NB4 (cell line): ENCODE measurements at places on chromosomes 12 and 14.

- peak; percentile 19 for DNase-seq
These were observed 400.5 kb upstream of the CCDC196 start for GRCh38 chr14:66085665-66086064.

GRCh38 chr14:32939254-32940065 is 781 bp downstream of the NPAS3 start:
- no peak for DNase-seq

GRCh38 chr14:77598366-77599070 is 17.9 kb downstream of the SPTLC2 start:
- no peak for DNase-seq

DNA sequence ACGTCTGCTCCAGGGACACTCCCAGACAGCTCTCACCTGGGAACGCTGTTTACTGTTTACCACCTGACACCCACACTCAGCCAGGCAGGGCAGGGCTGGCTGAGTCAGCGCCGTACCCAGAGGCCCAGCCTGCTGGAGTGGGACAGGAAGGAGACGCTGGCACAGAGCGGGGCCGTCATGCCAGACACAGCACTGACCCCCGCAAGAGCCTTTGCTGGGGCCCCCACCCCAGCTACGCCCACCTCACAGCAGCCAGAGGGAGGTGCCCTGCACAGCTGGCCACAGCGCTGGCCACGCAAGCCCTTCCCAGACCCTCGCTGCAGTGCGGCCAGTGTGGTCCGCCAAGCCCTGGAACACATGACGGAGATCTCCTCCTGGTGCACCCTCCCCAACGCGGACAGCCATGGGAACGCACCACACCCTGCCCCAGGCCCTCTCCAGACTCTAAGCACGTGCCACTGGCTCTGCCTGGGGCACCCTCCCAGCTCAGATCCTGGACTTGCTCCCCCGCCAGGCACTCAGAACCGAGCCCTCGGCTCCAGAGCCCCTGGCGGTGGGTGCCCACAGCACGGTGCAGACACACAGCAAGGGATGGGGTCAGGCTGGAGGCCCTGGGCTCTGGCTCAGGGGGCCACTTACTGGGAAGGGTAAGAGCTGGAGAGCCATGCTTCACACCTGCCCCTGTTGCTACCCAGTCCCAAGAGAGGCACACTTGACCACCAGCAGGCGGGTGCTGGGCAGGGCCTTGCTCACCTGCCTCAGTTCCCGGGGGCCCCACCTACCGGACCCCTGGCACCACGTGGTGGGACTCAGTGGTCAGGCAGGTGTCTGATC is 5.7 kb downstream of the AHNAK2 start:
- no peak for DNase-seq

- no peak for DNase-seq
These were observed 75.8 kb upstream of the COCH start for GRCh38 chr14:30798516-30798915.

- no peak for DNase-seq
These were observed 259.4 kb downstream of the PRKD1 start for GRCh38 chr14:29668201-29668600.

- peak; percentile 94 for DNase-seq
These were observed 499 bp downstream of the DGLUCY start for GRCh38 chr14:91114079-91115065.

- DNase-seq, result no peak
These were observed 170.3 kb downstream of the GRIN2B start for GRCh38 chr12:13811061-13811460.

- DNase-seq, result no peak
These were observed 609.0 kb downstream of the KCNH5 start for GRCh38 chr14:62436261-62436660.

GRCh38 chr14:58353516-58354299 is 42.0 kb upstream of the TOMM20L start:
- DNase-seq, result no peak

- peak; percentile 46 for DNase-seq
These were observed 150.9 kb upstream of the PLEKHG7 start for GRCh38 chr12:92551853-92552397.

- no peak for DNase-seq
These were observed 98.8 kb downstream of the DACT1 start for GRCh38 chr14:58736606-58737005.

GRCh38 chr12:66699738-66700482 is 21.0 kb upstream of the GRIP1 start:
- DNase-seq, result no peak

DNA sequence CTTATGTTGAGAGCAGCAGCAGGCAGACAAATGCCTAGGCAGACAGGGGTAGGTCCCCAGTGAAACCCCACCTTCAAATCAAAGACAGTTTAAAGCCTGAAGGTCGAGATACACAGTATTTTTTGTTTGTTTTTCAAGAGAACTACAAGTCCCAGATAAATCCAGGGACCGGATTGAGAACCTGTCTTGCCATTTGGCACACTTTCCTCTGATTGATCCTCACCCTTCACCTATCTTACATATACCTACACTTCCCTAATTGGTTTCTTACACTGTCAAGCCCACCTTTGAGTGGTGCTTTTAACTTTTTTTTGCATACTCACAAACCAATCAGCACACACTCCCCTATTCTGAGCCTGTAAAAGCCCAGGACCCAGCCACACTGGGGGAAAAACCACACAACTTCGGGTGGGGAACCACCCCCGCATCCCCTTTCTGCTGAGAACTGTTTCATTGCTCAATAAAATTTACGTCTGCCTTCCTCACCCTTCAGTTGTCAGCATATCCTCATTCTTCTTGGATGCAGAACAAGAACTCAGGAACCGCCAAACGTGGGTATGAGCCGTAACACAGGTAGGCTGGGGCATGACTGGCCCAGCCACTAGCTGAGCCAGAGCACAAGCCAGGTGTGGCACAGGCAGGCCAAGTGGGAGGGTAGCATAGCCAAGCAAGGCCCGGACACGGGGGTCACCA is 11.1 kb downstream of the DICER1 start:
- DNase-seq, result peak; percentile 52

- DNase-seq, result no peak
These were observed 23.6 kb upstream of the TCL1B start for GRCh38 chr14:95662376-95663186.

GRCh38 chr14:61106959-61107641 is 126.1 kb downstream of the SLC38A6 start:
- DNase-seq, result no peak

- DNase-seq, result no peak
These were observed 56.2 kb upstream of the RTRAF start for GRCh38 chr14:51933191-51933590.
